ENCODE measurements at places on chromosomes 1 and 21. TPM values are rescaled to one million over a fixed set of nuclear protein-coding genes. Genes with fewer than 3 reads are reported as not detected.
A peak's percentile ranks its signal among the peaks of the same experiment; 100 is the strongest.

Gene OR2T2
- total RNA-seq: not detected

Gene OR11L1
- total RNA-seq: not detected

GRCh38 chr1:164604541-164604940 is 45.6 kb downstream of the PBX1 start:
- no peak for ATAC-seq

- no peak for ATAC-seq
Measured at GRCh38 chr1:14929547-14930246, 223.8 kb upstream of the TMEM51 start.

DNA sequence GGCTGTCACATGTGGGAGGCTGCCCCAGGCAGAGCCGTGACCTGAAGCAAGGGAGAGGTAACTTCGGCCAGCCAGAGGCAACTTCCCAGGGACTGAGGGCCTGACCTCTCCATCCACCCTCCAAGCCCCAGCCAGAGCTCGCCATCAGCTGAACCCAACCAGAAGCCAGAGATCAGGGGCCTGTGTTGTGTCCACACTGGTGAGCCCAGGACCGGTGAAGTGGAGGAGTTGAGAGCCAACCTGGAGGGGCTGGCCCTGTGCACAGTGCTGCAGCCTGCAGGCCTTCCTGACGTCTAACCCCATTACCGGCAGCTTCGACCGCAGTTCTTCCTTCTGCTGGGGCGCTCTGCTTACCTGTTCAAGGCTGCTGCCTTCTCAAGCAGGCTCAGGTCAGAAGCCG is 19.6 kb upstream of the PDE9A start:
- no peak for ATAC-seq

DNA sequence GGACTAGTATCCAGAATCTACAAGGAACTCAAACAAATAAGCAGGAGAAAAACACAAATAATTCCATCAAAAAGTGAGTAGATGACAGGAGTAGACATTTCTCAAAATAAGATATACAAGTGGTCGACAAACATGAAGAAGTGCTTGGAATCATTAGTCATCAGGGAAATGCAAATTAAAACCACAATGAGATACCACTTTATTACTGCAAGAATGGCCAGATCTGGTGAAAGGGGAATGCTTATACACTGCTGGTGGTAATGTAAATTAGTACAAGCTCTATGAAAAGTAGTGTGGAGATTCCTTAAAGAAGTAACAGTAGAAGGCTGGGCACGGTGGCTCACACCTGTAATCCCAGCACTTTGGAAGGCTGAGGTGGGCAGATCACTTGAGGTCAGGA is 73.8 kb downstream of the POU2F1 start:
- ATAC-seq: peak; percentile 40

DNA sequence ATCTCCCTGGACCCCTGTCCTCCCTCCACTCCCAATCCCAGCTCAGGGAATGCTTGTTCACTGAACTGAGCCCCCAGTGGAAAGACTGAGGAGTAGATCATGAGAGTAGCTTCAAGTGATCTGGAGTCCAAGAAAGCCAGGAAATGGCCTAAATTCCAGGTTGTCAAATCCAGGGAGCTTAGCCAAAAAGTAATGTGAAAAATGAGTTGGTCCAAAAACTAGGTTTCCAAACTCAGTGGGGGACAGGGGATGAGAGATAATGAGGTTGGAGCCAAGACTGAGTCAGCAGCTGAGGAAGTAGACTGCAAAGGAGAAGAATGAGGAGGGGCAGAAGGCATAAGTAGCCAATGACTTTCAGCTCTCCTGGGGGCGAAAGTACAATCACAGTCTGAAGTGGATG is 284.1 kb upstream of the BEND5 start:
- ATAC-seq: no peak
